ENCODE measurements at places on chromosomes 7 and 10.

DNA sequence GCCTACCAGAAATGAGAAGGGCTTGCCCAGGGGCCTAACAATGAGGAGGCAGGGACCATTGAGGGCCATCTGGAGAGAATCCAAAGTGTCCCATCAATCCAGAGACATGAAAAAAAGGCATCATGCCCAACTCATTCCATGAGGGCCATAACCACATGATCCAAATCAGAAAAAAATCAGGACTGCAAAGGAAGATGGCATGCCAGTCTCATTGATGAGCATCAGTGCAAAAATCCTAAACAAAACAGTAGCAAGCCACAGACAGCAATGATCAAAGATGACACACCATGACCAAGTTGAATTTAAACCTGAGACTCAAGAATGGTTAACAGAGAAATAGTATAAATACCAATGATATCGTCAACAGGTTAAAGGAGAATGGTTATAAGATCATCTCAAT, 7.0 kb upstream of the CYP3A4 start:
- peak; percentile 25 for DNase-seq

DNA sequence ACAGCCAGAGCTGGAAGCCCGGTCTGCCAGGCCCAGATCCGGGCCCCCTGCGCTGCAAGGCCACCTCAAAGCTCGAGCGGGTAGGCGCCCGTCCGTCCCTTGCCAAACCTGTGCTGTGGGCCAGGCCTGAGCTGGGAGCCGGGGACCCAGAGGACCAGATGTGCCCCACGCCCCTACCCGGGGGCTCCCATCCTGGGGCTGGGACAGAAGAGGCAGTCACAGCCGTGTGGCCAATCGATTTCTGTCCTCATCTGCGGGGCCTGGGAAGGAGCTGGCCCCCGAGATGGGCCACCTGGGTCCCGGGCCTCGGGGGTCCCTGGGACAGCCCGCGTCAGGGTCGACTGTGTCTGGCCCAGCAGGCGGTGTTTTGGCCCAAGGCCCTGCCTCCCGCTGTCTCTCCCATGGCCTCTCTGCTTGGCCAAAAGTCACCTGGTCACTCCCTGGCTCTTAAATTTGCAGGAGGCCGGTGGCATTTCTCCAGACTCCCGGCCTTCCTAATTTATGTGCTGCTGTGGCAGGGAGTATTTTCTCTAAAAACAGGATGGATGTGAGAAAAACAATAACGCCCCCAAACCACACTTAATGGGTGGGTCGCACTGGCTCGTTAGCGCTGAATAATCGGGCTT, 63.8 kb downstream of the UNCX start:
- no peak for DNase-seq

DNA sequence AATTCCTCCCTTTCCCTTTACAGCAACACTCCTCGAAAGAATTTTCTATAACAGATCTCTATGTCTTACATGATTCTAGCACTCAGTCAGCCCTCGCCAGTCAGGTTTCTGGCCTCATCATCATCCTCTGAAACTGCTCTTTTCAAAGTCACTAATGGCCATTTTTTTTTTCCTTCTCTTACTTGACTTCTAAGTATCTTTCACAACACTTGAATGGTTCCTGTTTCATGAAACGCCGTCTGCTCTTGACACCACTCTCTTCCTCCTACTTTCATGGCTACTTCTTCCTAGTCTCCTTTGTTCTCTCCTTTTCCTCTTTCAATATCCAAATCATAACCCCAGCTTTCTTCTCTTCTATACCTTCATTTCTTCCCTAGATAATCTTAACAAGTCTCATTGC, 100.5 kb upstream of the NRP1 start:
- no peak for DNase-seq

DNA sequence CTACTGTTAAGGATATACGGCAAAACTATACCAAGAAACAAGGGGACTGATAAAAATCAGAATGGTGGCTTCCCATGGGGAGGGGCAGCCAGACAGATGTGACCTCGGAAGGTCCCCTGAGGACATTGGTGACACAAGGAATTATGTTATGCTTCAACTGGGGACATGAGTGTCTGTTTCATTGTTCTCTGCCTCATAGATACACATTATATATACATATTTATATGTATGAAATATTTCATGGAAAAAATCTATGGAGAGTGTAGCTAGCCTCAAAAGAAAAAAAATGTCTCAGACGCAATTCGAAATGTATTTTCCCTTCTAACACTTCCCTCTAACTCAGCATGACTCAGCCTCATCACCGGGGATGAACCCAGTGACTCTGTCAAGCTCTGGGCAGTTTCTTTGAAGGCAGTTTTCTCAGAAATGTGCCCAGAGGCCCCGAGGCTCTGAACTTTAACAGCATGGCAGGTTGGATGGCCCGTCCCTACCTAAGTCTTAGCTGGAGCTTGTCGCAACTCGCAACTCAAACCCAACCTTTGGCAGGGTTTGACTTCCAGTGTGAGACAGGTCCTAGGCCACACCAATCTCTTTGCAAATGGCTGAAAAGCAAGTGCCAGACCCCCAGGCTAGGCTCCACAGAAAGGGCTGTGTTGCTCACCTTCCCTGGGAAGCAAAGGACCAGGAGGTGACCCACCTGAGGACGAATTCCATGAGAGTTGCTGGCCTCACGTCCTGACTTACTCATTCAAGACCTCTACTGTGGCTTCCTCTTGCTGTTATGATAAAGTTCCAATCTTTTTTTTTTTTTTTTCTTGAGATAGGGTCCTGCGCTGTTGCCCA, 86.9 kb downstream of the CARD11 start:
- peak; percentile 41 for DNase-seq

DNA sequence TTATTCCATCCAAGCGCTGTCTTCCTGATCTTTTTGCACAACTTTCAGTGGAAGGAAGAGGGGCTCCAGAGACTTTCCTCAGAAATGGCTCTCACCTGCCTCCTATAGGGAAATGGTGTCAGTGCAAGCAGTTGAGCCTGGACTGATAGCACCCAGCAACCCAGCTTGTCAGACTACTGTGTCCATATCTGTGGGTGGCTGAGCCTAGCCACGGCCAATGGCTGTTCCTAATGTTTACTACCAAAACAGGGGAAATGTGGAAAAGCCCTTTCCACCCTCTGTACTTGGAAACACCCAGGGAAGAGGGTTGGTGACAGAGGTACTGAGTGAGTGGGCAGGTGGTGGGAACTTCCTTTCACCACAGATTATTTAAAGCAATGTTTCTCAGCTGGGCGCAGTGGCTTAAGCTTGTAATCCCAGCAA, 4.3 kb upstream of the YKT6 start:
- DNase-seq, result peak; percentile 69

GRCh38 chr7:42527004-42527403, 290.0 kb upstream of the GLI3 start:
- peak; percentile 10 for DNase-seq

- DNase-seq, result no peak
Measured at GRCh38 chr10:22564060-22564459, 150.3 kb downstream of the PIP4K2A start.

- DNase-seq, result peak; percentile 81
Measured at GRCh38 chr10:29998142-29998808, 61.1 kb downstream of the JCAD start.

GRCh38 chr7:134176037-134176350, 48.9 kb downstream of the LRGUK start:
- peak; percentile 34 for DNase-seq

DNA sequence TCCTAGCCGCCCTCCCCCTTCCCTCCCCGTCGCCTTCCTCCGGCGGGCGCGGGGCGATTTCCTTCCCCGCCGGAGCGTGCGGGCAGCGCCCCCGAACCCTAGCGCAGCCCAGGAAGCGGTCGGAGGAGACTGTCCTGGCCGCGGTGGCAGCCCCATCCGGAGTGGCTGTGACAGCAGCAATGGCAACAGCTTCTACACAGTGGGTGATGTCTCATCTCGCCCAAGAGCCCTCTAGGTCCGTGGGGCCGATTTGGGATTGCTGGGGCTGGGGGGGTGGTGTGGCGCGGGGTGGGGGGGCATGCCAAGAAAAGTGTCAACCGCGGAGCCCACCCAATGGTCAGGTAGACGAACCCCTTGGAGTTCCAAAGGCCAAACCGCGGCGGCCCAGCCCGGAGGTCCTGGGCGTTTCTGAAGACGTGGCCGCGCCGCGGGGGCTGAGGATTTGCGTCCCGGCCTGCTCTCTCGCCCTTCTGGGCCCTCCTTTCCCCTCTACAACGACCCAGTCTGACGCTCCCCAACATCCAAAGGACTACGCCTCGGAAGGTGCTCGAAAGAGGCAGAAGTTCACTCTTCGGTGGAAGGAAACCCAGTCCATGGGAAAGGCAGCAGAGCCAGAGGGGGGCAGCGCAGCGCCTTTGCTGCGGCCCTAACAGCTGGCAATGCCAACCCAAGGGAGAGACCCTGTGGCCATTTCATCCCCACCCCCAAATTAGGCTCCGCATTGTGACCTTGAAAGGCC, 603 bp upstream of the TWIST1 start:
- peak; percentile 52 for DNase-seq

- DNase-seq, result peak; percentile 26
Measured at GRCh38 chr7:6121141-6121540, 90.0 kb downstream of the ANKRD61 start.

DNA sequence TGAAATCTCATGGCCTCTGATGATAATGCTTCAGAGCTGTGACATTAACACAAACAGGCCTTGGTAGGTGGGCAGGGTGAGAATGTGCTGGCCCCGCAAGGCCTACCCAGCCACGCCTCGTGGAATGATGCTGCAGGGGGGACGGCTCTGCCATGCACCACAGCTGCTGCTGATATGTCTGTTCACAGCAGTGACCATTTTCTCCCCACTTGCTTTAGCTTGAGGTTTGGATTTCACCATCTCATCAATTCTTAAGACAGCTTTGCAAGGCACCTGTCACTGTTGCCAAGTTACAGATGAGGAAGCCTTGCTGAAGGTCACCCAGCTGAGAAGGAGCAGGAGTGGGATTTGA, 128.3 kb downstream of the PTPN20 start:
- no peak for DNase-seq

DNA sequence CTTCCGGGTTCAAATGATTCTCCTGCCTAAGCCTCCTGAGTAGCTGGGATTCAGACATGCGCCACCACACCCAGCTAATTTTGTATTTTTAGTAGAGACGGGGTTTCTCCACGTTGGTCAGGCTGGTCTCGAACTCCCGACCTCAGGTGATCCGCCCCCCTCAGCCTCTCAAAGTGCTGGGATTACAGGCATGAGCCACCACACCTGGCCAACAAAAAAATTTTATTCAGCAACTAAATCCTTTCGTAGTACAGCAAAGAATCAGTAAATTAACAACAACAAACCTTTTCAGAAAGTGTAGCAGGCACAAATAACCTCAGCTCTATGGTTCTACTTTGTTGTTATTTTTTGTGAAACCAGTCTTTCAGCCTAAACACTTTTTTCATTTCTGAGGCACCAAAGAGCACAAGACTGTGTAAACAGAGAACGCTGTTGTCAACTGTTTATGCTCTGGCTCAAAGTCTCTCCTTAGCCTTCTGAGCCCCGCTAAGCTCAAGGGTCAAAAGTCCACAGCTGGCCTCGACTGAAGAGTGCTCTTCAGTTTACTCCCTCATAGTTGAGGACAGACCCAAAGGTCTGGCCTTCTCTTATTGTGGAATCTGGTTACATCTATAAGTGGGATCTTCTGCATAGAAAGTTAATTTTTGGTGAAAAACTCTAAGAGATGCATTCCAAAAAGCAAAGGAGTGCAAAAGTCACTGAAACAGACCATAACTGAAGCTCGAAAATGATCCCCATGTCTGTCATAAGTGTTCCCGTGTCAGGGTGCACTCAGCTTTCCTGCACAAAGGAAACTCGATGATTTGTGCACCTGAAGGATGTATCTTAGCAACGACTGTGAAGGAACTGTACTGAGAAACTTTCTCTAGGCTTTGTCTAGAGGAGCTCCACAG, 24.6 kb upstream of the DDX50 start:
- DNase-seq, result no peak

GRCh38 chr7:25854608-25855497, 297.1 kb upstream of the NFE2L3 start:
- peak; percentile 91 for DNase-seq

DNA sequence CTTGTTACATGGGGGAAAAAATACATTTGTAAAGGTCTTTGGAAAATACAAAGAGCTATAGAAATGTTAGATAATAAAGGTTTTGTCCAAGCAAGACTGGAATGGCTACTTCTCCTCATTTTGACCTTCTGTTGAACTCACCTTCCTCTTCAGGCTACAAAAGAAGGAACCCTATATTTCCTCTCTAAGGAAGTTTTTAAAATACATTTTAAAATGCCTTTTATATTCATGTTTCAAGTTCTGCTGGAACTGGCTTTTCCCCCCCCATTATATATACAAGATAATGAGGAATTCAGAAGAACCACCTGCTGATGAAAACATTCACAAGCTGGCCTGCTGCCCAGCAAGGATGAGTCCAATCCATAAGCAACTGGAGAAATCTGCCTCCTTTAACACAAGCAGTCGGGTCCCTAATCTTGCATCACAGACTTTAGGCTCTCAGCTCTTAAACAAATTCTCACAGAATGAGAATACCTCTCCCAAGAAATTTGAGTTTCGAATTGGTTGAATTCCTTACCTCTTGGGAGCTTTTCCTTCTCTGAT, 44.6 kb downstream of the MTERF1 start:
- peak; percentile 12 for DNase-seq

DNA sequence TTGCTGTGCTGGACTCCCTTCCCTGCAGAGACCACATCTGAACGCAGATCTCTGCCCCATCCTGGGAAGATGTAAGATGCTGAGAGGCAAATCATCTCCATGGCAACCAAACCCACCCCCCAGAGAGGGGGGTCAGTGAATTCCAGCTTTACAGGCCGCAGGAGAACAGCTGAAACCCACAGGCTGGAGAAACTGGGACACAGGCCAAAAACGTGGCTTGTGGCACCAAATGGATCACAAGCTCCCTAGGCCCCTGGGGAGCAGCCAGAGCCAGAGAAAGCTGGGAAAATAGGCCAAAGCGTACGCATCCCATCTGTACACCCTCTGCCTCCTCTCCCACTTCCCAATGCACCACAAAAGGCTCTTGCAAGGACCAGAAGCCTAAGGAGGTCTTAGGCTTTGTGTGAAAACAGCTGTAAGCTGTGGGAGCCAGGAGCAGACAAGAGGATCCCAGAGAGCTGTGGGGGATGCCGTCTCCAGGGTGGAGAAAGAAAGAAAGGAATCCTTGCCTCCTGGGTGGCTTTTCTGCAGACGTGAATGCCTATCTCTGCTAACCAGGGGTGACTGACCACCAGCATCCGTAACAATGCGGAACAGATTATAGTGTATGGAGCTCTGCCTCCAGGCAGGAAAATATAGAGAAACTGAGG, 59.5 kb downstream of the TMEM130 start:
- DNase-seq, result no peak

GRCh38 chr10:123166618-123167017, 12.4 kb downstream of the BUB3 start:
- DNase-seq, result no peak

DNA sequence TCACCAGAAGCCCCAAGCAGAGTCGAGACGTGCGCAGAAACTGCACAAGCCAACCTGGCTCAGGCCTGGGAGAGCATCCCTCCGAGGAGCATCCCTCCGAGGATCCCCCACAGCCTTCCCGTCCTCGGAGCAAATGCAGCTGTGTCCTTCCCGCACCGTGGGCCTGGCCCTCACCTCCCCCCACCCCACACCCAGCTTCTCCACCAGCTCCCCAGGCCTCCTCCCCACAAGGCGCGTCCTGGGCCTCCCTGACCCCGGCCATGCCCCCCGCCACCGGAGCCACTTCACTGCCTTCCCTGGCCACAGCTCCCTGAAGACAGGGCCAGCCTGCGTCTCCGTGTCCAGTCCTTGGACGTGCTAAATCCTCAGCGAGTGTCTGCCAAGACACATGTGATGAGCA, 60.6 kb downstream of the PTPRN2 start:
- DNase-seq, result no peak

- peak; percentile 29 for DNase-seq
Measured at GRCh38 chr7:90749774-90750173, 153.7 kb downstream of the CDK14 start.

- peak; percentile 92 for DNase-seq
Measured at GRCh38 chr7:121504482-121504881, 108.4 kb upstream of the FAM3C start.
